T-helper 17 cell (primary cell): ENCODE measurements at places on chromosomes 13 and 19. TPM values are rescaled to one million over a fixed set of nuclear protein-coding genes. Genes with fewer than 3 reads are reported as not detected.

GRCh38 chr19:33678796-33679585, 57.2 kb downstream of the CHST8 start:
- no peak overlapping the region for H3K27ac ChIP-seq
- H3K36me3 ChIP-seq, result no peaks in the 10 kb centered on the region
- H3K4me3 ChIP-seq, result no peak overlapping the region

DNA sequence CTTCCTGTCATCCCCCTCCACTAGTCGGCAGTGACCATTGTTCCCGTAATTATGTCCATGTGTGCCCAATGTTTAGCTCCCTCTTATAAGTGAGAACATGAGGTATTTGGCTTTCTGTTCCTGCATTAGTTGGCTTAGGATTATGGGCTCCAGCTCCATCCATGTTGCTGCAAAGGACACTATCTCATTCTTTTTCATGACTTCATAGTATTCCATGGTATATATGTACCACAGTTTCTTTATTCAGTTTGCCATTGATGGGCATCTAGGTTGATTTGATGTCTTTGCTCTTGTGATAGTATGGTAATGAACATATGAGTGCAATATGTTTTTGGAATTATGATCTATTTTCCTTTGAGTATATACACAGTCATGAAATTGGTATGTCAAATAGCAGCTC, 522.1 kb downstream of the DCT start:
- H3K27ac ChIP-seq, result no peak overlapping the region
- H3K4me1 ChIP-seq, result no peaks in the 10 kb centered on the region
- DNase-seq, result no peak
- peaks cover 10% of the 10 kb centered on the region for H3K27me3 ChIP-seq
- no peaks in the 10 kb centered on the region for H3K36me3 ChIP-seq

PRODH2 gene
- not detected for total RNA-seq

DNA sequence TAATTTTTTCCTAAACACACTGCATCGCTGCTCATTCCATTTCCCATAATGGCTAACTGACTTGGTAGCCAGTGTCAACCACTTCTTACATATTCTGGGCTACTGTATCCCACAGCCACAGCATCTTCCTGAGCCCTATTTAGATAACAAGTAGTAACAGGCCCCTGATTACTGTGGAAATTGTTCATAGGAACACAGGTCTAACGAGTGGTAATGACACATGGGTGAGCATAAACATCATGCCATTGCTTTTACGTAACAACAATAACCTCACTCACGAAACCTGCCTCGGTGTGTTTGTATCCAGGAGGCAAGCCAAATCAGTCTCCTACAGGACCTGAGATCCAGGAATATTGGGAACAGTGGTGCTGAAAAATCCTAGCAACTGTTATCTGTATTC, 438.6 kb downstream of the KLF5 start:
- H3K4me1 ChIP-seq, result no peaks in the 10 kb centered on the region
- H3K27me3 ChIP-seq, result no peaks in the 10 kb centered on the region
- no peaks in the 10 kb centered on the region for H3K36me3 ChIP-seq
- no peak overlapping the region for H3K4me3 ChIP-seq
- no peak overlapping the region for H3K27ac ChIP-seq
- DNase-seq, result no peak

- peaks cover 66% of the 10 kb centered on the region for H3K27me3 ChIP-seq
- no peak overlapping the region for H3K27ac ChIP-seq
- H3K4me3 ChIP-seq, result no peak overlapping the region
- peaks cover 5% of the 10 kb centered on the region for H3K36me3 ChIP-seq
Observed at GRCh38 chr19:18229474-18229873, 3.2 kb upstream of the PDE4C start.

ZNF787 gene
- total RNA-seq, result 17.2 TPM

GRCh38 chr13:111597618-111598017, 277.2 kb downstream of the TEX29 start:
- peaks cover 33% of the 10 kb centered on the region for H3K27me3 ChIP-seq
- no peak overlapping the region for H3K27ac ChIP-seq
- no peak overlapping the region for H3K4me3 ChIP-seq
- DNase-seq, result no peak
- H3K36me3 ChIP-seq, result peaks cover 2% of the 10 kb centered on the region

KLK7 gene
- total RNA-seq, result not detected

ZNF260 gene
- 5.4 TPM for total RNA-seq

DNA sequence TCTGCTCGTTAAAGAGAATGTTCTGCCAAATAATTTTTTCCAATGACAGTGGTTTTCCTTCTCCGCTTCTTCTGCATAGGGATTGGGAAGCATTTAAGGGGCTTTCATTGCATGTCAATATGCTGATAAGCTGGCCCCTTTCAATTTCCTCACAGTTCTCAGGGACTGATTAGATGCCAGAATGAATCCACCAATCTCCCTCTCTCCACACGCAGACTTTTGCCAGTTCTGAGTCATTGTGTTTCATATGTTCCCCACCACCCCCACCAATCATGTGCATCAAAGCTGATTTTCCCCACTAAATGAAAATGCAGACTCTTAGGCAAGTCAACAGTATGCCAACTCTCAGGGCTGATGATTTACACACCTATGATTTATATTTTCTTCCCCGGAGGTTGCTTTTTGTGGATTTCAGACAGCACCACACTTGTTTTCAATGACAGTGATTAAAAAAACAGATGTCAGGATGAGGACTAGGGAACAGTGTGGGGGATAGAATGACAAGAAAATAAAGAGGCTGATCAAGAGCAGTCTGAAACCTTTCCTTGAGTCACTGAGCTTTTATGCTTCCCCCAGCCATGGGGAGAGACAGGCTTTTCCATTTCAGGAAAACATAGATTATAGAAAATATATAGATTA, 47.9 kb upstream of the C13orf42 start:
- H3K4me3 ChIP-seq, result no peak overlapping the region
- H3K27me3 ChIP-seq, result peaks cover 52% of the 10 kb centered on the region
- H3K4me1 ChIP-seq, result peaks cover 4% of the 10 kb centered on the region
- H3K27ac ChIP-seq, result no peak overlapping the region
- H3K36me3 ChIP-seq, result no peaks in the 10 kb centered on the region

- DNase-seq, result peak; percentile 72
- peaks cover 22% of the 10 kb centered on the region for H3K4me1 ChIP-seq
- H3K27me3 ChIP-seq, result no peaks in the 10 kb centered on the region
- H3K36me3 ChIP-seq, result peaks cover 5% of the 10 kb centered on the region
- peak overlapping the region; percentile 88 for H3K4me3 ChIP-seq
- peak overlapping the region; percentile 93 for H3K27ac ChIP-seq
Observed at GRCh38 chr19:36604656-36605100, 435 bp upstream of the ZNF382 start.

- H3K4me3 ChIP-seq, result peak overlapping the region; percentile 79
- H3K36me3 ChIP-seq, result no peaks in the 10 kb centered on the region
- no peak for DNase-seq
Observed at GRCh38 chr19:54792814-54793213, 10.6 kb upstream of the KIR2DL4 start.

GRCh38 chr13:50374517-50374916, 359.3 kb downstream of the KCNRG start:
- DNase-seq, result no peak
- H3K36me3 ChIP-seq, result no peaks in the 10 kb centered on the region
- no peaks in the 10 kb centered on the region for H3K27me3 ChIP-seq
- no peak overlapping the region for H3K27ac ChIP-seq
- no peak overlapping the region for H3K4me3 ChIP-seq

GRCh38 chr19:14972676-14973075, 7.0 kb downstream of the SLC1A6 start:
- DNase-seq, result no peak
- H3K36me3 ChIP-seq, result no peaks in the 10 kb centered on the region
- no peaks in the 10 kb centered on the region for H3K4me1 ChIP-seq
- no peak overlapping the region for H3K27ac ChIP-seq
- no peak overlapping the region for H3K4me3 ChIP-seq

GRCh38 chr13:64371045-64371444, 2859.1 kb downstream of the PCDH9 start:
- no peak overlapping the region for H3K4me3 ChIP-seq
- H3K36me3 ChIP-seq, result no peaks in the 10 kb centered on the region
- H3K27me3 ChIP-seq, result no peaks in the 10 kb centered on the region
- no peak for DNase-seq

DNA sequence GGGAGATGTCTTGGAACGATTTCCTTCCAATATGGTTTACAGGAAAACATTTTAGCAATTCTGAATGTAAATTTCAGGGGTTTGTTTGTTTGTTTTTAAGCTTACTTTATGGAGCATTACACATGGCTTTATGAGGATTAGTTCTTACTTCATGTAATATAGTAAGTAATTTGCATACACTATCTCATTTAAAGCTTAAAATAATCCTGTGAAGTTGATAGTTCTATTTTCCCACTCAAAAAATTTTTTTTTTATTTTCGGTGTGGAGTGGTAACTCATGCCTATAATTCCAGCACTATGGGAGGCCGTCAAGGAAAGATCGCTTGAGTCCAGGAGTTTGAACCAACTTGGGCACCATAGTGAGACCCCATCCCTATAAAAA, 19.0 kb upstream of the KPNA3 start:
- no peak overlapping the region for H3K4me3 ChIP-seq
- H3K36me3 ChIP-seq, result no peaks in the 10 kb centered on the region
- H3K27ac ChIP-seq, result no peak overlapping the region
- H3K27me3 ChIP-seq, result peaks cover 56% of the 10 kb centered on the region
- no peaks in the 10 kb centered on the region for H3K4me1 ChIP-seq

ZNF571 gene
- 11.4 TPM for total RNA-seq

CCDC70 gene
- total RNA-seq, result not detected

- H3K27ac ChIP-seq, result peak overlapping the region; percentile 34
- H3K27me3 ChIP-seq, result peaks cover 4% of the 10 kb centered on the region
- H3K36me3 ChIP-seq, result no peaks in the 10 kb centered on the region
- no peak for DNase-seq
Observed at GRCh38 chr19:45809643-45810159, 5.4 kb downstream of the RSPH6A start.

GRCh38 chr13:35283856-35284255, 192.6 kb downstream of the MAB21L1 start:
- no peaks in the 10 kb centered on the region for H3K36me3 ChIP-seq
- H3K4me1 ChIP-seq, result no peaks in the 10 kb centered on the region
- DNase-seq, result no peak
- no peaks in the 10 kb centered on the region for H3K27me3 ChIP-seq
- H3K27ac ChIP-seq, result no peak overlapping the region

DNA sequence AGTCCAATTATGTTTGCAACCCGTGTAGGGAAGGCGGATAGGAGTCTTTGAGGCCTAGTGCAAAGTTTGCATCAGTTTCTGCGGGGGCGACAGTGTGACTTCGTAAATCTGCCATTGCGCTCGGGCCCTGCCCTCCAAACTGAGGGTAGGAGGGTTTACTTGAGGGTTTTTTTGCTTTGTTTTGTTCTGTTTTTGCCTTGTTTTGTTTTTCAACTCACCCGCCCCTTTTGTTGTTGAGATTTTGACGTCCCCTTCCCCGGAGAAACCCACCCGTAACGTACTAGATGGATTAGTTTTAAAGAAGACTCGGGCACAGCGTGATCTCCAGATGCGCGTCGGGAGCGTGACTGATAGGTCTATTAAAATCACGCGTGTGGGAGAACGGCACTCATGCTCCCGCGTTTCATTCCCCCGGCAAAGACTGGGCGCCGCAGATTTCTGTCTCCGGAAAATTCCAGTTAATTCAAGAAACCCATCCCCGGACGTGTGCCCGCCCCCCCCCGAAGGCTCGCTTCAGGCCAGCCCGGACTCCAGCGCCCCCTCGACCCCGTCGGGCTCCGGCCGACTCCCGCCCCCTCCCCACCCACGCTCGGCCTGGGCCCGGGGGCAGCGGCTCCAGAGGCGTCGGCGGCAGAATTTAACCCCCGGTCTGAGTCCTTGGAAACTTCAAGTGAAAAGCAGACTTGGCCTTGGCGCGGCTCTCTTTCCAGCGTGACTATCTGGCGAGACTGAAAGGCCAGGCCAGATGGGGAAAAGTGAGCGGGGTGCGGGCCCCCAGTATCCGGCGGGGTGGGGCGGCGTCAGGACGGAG, 5.0 kb downstream of the SOX1 start:
- peaks cover 3% of the 10 kb centered on the region for H3K4me1 ChIP-seq
- DNase-seq, result no peak
- H3K36me3 ChIP-seq, result peaks cover 2% of the 10 kb centered on the region

- no peaks in the 10 kb centered on the region for H3K27me3 ChIP-seq
- H3K4me3 ChIP-seq, result no peak overlapping the region
- no peaks in the 10 kb centered on the region for H3K4me1 ChIP-seq
- DNase-seq, result no peak
Observed at GRCh38 chr13:93248627-93249047, 22.0 kb downstream of the GPC6 start.

- no peaks in the 10 kb centered on the region for H3K36me3 ChIP-seq
- H3K4me1 ChIP-seq, result peaks cover 35% of the 10 kb centered on the region
- H3K4me3 ChIP-seq, result peak overlapping the region; percentile 93
- H3K27ac ChIP-seq, result peak overlapping the region; percentile 88
Observed at GRCh38 chr13:112688560-112689302, 1.1 kb upstream of the ATP11A start.

TMED1 gene
- 8.7 TPM for total RNA-seq

DNA sequence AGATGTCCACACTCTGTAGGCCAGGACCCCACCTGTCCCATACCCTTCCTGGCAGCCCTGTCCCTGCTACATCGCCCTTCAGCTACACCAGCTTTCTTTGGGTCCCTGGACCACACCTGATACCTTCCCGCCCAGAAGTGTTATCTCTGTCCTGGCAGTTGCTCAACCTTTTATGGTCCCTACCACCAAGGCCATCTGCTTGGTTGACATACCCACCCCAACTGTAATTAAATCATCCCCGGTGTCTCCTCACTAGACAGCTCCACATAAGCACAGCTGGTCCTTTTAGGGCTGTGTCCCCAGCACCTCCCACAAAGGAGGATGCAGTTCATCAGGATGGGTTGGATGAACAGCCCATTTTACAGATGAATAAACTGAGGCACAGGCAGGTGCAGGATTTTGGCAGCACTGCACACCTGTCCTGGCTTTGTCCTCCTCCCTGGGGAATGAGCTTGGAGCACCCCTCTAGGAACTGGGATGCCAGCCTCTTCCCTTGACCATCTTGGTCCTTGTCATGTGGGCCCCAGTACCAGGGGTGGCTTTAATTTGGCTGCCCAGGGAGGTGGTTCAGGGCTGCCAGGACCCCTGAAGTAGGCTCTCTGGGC, 12.9 kb downstream of the NACC1 start:
- peaks cover 30% of the 10 kb centered on the region for H3K4me1 ChIP-seq
- no peak for DNase-seq
- H3K4me3 ChIP-seq, result no peak overlapping the region
- no peaks in the 10 kb centered on the region for H3K36me3 ChIP-seq
- H3K27me3 ChIP-seq, result no peaks in the 10 kb centered on the region

ZNF763 gene
- total RNA-seq, result 1.7 TPM

- no peak overlapping the region for H3K27ac ChIP-seq
- H3K36me3 ChIP-seq, result no peaks in the 10 kb centered on the region
- no peak overlapping the region for H3K4me3 ChIP-seq
- peaks cover 17% of the 10 kb centered on the region for H3K27me3 ChIP-seq
- no peak for DNase-seq
Observed at GRCh38 chr19:17972230-17972629, 5.3 kb downstream of the KCNN1 start.

GRCh38 chr19:38274739-38275138, 10.4 kb downstream of the SPINT2 start:
- peak overlapping the region; percentile 43 for H3K27ac ChIP-seq
- H3K4me3 ChIP-seq, result no peak overlapping the region
- no peaks in the 10 kb centered on the region for H3K36me3 ChIP-seq
- no peak for DNase-seq
- H3K27me3 ChIP-seq, result no peaks in the 10 kb centered on the region
- peaks cover 5% of the 10 kb centered on the region for H3K4me1 ChIP-seq

NLRP5 gene
- total RNA-seq, result not detected
